Activated effector memory CD4-positive, alpha-beta T cell treated with anti-CD3 and anti-CD28 coated beads, Interleukin-2, amount 50 U/mL, for 16 hours (primary cell): ENCODE measurements at places on chromosomes 5 and 9.

GRCh38 chr5:66353186-66353585 is 209.1 kb downstream of the SREK1 start:
- DNase-seq: no peak

- DNase-seq: no peak
These were observed 284.2 kb downstream of the SMARCA2 start for GRCh38 chr9:2299156-2299842.

DNA sequence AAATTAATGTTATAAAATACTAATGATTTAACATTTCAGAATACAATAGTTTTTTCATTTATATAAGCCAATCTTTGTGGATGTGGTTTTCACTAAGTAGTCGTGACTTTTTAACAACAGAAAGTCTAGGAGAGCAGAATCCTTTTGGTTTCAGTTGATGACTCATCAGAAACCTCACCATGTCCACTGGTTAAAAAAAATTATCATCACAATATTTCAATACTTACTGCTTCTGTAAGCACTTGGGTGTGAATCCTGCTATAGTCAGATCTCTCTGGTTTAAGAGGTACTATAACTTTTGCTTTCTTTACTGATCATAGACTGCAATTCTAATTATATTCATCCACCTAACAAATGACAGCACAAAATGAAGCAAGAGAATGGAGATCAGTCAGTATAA is 77.2 kb downstream of the MRPS30 start:
- DNase-seq: no peak

GRCh38 chr5:42992088-42992879 is 47.8 kb downstream of the ANXA2R start:
- DNase-seq: peak; percentile 84

DNA sequence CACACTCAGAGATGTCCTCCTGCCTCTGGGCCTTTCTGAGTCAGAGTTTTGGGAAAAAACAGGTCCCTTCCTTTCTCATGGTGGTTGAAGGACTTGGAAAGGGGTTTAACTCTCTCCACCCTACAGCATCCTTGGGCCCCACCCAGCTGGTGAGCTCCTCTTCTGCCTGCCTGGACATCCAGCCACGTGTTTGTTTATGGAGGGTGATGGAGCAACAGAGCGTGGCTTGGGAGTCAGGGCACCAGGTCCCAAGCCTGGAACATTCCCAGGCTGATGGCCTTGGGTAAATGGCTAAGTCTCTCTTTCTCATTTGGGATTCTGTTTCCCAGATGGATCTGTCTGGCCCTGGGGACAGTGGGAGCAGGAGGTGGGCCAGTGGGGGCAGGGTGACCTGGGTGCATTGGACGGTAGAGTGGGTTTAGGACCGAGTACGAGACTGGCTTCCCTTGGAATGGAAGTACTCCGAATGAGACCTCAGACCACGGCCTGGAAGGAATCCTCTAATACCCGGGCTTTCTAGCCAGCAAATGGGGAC is 141.1 kb upstream of the IRX2 start:
- DNase-seq: no peak

GRCh38 chr9:108467653-108468324 is 388.0 kb downstream of the ACTL7B start:
- no peak for DNase-seq

DNA sequence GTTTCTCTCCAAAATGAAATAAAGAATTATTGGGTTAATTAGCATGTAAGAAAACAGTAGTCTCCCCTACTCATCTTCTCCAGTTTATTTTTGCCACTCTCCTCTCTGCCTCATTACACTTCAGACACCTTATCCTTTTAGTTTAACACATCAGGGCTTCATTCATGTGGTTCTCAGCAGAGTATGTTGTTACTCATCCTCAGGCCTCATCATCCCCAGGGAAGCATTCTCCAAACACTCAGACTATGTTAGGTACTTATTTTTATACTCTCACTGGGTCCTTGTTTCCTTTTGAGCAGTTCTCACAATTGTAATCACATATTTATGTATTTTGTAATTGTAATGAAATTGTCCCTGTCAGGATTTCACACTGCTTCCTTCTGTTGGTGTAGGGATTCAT is 470.5 kb downstream of the PDE4D start:
- no peak for DNase-seq

- no peak for DNase-seq
These were observed 262.4 kb downstream of the SEMA5A start for GRCh38 chr5:9283473-9283872.

GRCh38 chr5:84032324-84032723 is 311.7 kb upstream of the HAPLN1 start:
- DNase-seq: no peak

DNA sequence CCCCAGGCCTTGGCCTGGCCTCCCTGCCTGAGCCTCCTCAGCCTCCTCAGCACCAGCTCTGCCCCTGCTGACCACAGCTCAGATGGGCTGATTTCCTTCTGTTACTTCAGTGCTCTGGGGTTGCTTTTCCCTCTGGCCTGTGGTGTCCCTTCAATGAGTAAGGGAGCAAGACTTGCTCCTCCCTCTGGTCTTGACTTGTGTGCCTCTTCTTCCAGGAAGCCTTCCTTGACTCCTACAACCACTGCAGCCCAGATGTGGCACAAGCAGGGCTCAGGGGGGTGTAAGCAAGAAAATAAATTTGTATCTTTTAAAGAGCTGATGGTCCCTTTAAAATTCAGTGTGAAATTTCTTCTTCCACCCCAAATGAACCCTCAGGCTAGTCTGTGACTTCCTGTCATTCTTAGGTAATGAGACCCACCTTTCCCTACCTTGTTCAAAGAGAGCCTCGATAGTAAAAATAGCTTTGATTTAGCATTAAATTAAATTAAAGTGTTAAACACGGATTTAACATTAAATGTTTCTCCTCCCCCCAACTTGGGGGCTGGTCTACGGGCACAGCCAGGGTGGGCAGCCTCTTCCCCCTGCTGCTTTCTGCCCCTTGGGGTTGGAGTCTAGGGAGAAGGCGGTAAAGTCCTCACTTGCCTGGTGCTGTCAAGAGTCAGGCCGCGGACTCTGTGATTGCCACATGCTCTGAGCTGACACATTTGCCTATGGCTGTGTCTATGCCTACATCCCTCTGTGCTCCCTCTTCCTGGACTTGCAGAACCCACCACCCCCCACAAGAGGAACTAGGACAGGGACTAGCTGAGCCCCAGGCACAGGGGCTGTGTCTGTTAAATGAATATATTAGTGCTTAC is 64.5 kb downstream of the OLFM1 start:
- no peak for DNase-seq

DNA sequence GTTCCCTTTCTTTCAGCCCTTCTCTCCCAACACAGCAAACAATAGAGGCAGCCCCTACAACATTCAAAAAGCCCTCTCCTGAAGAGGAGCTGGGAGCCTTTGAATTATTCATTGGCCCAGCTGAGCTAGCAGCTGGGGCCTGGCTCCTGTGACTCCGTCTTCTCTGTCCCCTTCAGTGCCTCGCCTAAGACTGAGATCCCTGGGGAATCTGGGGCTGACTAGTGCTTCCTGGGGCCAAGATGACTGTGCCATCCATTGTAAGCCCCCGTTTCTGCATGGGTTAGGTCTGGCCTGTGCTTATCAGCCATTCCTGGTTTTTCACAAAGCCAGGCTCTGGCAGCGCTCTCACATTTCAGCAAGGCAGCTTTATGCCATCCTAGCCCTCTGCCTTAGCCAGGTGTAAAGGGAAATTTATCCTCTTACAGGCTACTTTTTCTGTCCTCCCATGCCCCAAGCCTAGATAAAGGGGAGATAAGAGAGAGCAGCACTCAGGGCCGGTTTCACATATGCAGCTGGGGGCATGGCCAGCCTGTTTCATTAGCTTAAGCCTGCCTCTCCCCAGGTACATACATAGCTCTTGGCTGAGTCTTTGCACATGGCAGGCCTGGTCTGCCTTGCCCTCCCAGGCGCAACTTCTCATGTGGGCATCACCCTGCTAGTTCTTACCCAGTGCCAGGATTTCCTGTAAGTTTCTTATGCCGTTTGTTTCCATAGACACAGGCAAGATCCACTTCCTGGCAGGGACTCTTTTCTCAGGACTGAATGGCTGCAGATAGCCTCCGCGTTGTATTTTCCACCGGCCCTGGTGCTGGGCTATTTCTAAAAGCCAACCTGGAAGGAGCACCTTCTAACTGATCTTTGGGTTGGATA is 15.8 kb downstream of the PTPA start:
- DNase-seq: no peak

GRCh38 chr5:75341934-75342333 is 4.9 kb downstream of the HMGCR start:
- DNase-seq: no peak

DNA sequence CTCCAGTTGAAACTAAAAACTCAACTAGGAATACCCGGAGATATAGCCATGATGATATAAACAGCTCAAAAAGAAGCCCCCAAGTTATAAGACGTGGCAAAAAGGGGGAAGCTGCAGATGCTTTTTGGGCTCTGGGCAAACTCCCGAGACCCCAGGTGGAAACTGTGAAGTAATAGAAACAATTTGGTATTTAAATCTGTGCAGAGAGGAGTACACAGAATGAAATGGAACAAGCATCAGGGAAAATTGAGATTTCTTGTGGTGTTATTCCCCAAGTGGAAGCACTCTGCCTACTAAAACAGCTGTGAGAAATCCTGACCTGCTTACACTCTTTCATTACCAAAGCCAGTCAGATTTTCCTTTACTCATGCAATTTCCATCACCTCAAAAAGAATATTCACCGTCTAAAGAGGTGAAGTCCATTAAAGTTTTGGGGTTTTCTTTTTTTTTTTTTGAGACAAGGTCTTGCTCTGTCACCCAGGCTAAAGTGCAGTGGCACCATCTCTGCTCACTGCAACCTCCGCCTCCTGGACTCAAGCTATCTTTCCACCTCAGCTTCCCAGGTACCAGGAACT is 23.5 kb downstream of the SAXO1 start:
- DNase-seq: no peak

DNA sequence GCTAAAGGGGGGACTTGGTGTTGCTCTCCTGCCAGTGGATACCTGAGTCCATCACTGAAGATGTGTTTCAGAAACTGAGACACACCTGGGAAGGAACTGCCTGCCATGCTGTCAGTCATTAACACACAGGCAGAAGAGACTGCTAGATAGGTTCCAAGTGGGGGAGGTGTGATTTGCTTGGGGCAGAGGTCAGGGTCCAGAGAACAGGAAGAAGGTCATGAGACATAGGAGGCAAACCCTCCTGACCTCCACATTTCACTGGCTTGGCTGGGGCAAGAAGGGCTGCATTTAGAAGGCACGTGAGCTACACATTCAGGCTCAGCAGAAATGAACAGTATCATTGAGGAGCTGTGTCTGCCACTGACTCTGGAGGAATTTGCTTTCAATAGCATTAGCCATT is 215.8 kb downstream of the HSPA4 start:
- no peak for DNase-seq

DNA sequence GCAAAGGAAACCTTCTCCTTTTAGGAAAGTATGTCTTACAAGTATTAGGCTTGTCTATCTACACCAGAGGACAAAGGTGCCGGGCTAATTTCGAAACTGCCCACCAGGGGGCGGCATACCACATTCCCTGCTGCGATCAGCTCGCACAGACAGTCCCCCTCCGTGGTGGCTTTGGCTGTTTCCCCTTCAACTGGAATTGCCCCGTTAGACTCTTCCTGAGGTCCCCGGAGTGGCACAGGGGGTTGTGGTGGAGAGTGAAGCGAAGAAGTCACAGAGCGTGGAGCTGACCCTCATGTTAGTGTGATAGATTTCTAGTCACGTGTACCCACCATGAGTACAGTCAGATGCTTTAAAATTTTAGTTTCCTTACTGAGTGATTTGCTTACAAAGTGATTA is 17.5 kb downstream of the PTTG1 start:
- DNase-seq: peak; percentile 97

GRCh38 chr5:74974451-74975091 is 77.8 kb downstream of the GCNT4 start:
- no peak for DNase-seq

DNA sequence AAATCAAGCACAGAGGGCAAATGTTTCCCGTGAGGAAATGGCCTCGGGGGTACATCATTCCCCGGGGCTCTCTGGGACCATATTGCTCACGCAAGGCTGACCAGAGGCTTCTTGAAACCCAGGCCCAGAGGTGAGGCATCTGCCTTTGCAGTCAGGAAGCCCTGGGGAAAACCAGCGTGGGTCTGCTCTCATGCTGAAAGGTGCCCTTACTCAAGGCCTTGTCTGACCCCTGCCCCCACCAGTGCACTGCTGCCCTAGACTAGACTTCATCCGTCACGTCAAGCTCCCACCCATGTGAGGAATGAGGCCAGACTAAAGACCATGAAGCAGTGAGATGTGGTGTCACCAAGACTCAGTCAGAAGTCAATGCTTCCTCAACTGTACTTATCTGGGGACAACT is 66.1 kb downstream of the PAX5 start:
- DNase-seq: peak; percentile 55

DNA sequence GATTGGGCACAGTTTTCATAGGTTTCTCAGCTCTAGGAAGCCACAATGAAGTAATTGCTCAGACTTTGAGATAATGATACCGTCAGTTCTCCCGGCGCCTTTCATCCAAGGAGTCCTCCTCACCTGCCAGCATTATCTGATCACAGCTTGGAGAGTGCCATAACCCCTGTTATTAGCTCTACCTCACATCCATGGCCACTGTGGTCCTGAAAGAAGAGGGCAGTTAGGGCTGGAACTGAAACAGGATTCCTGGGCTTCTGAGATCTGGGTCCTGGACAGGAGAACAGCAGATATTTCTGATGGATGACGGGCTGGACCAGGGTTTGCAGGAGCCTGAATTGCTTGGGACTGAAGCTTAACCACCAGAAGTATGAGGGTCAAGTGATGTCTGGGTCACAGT is 13.5 kb downstream of the RGS3 start:
- no peak for DNase-seq

DNA sequence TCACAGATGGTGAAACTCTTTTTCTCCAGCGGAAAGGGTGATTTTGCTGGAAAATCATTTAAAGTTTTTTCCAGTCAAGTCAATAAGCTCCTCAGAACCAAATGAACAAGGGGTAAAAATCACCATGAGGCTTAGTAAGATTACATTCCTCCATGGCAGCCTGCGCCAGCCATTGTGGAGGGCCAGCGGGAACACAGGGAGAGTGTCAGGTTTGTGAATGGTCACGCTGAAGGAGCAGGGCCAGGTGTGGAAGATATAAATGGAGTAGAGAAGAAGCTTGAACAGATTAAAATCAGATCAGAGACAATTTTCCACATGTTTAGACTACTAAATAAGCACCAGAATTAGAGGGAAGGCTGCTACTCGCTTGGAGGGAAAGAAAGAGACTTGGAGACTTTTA is 208.8 kb downstream of the NR3C1 start:
- DNase-seq: no peak

- DNase-seq: no peak
These were observed 1761.5 kb downstream of the MAT2B start for GRCh38 chr5:165266939-165267338.

DNA sequence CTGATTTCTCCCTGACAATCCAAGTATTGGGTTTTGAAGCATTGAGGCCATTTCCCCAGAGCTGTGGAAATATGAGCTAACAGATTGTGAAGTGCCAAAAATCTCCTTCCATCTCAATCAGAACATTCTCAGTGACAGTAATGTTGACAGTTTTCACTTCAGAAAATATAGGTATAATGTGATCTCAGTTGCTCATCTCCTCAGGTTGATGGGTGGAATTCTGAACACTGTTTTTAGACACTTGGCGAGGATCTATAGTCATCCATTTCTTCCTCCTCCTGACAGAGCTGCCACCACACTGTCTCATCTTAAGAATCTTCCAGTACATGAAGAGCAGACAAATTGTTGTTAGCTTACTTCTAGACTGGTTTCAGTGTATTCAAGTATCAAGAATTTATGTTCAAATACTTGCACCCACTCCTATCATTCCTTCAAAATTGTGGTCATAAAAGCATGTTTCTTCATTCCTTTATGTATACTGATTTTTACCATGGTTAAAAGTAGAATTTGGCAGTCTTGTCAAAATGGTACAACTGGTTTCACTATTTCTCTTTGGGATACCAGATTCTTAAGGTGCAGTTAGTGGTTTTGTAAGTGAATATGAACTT is 199.7 kb upstream of the TLE4 start:
- no peak for DNase-seq
